ENCODE measurements at places on chromosomes 1 and 21.

- no peak for DNase-seq
These were observed 23.7 kb upstream of the CSF3R start for GRCh38 chr1:36506276-36506920.

DNA sequence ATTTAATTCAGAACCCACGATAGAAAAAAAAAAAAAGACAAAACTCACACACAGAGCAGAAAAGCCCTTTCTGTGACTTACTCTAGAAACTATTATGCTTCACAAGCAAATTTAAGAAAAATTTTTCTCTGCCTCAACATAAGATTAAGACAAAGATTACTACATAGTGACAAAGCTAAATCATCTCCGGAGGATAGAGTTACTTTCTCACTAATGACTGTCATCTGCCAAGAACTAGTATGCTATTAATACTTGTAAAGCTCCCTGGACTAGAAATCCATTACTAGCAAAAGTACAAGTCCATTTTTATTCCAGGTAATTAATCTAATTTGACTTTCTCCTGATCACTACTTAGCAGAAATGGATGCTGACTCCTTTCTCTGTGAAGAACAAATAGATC lies 25.9 kb downstream of the GREM2 start:
- DNase-seq, result no peak

DNA sequence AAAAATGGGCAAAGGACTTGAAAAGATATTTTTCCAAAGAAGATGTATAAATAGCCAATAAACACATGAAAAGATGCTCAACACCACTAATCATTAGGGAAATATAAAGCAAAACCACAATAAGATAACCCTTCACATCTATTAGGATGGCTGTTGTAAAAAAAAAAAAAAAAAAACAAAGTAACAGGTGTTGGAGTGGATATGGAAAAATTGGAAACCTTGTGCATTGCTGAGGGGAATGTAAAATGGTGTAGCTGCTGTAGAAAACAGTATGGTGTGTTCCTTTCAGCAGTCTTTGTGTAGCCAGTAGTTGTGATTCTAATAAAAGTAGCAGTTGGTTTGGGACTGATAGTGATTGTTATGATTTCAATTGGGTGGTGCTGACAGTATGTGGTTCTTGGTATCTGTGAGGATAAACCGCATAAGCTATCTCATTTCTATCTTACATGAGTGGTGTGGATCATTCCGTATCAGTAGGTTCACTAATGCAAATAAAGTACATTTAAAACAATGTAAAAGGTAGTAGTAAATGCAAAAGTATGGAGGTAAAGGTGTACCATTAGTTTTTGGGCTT lies 19.9 kb downstream of the MAN1A2 start:
- no peak for DNase-seq

DNA sequence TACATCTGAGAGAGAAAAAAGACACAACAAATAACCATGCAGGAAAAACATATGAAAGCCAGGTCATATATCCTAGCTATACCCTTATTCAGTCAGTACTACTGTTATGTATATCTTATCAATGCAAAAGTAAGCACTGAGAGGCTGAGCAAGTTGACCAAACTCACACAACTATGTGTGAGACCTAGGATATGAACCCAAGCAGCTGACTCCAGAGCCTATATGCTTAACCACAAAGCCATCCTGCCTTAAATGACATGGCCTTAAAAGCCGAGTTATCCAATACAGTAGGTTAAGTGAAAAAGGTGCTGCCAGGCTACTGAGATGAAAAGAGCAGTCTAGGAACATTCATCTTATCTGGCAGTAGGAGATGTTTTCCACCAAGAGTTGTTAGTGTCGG lies 151.6 kb downstream of the RERE start:
- no peak for DNase-seq

DNA sequence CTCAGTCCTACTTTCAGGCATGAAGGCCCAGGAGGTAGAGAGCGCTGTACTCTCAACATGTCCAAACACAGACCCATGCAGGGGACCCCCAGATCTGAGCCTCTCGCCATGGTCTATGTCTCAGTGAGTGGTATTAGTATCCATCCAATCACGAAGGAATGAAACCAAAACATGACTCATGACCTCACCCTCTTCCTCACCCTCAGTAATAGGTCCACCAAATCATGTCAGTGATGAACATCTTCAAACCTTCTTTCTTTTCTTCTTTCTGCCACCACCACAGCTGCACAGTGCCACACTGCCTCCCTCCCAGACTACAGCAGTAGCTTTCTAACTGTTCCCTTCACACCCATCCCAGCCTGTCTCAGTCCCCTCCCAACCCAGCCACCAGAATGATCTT lies 16.8 kb downstream of the C1orf116 start:
- no peak for DNase-seq

DNA sequence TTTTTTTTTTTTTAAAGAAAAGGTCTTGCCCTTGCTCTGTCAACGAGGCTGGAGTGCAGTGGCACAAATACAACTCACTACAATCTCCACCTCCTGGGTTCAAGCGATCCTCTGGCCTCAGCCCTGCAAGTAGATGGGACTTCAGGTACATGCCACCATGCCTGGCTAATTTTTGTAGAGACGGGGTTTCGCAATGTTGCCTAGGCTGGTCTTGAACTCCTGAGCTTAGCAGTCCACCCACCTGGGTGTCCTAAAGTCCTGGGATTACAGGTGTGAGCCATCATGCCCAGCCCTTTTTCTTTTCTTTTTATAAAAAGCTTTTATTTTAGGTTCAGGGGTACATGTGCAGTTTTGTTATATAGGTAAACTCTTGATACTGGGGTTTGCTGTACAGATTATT lies 47.2 kb downstream of the TLR5 start:
- DNase-seq, result no peak

- DNase-seq, result no peak
These were observed 504 bp downstream of the SCCPDH start for GRCh38 chr1:246724731-246725095.

- no peak for DNase-seq
These were observed 2.6 kb upstream of the TTC34 start for GRCh38 chr1:2803931-2804627.

Measured in left lung (tissue), 14 donors.